Fibroblast of skin of left quadriceps (primary cell): ENCODE measurements at places on chromosomes 4 and X.

GRCh38 chr4:5137226-5137625, 85.9 kb downstream of the STK32B start:
- DNase-seq = no peak

GRCh38 chrX:154900323-154900722, 14.2 kb downstream of the F8A1 start:
- DNase-seq = no peak

DNA sequence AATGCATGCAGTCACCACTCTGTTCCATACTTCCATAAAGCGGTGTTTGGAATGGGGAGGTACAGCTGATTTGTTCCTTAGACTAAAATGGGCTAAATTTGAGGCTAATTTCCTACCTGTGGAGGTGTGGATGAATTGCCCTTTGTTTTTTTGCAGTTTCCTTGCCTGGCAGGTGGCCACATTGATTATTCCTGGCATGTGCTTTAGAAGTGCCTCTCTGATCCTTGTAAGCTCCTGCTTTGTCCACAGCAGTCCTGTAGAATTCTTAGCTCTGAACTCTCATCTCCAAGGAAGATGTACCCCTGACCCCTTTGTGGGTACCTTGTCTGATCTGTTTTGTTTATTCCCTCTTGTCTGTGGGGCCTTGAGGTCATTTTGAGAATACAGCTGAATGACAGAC, 136.8 kb downstream of the ADGRL3 start:
- no peak for DNase-seq

DNA sequence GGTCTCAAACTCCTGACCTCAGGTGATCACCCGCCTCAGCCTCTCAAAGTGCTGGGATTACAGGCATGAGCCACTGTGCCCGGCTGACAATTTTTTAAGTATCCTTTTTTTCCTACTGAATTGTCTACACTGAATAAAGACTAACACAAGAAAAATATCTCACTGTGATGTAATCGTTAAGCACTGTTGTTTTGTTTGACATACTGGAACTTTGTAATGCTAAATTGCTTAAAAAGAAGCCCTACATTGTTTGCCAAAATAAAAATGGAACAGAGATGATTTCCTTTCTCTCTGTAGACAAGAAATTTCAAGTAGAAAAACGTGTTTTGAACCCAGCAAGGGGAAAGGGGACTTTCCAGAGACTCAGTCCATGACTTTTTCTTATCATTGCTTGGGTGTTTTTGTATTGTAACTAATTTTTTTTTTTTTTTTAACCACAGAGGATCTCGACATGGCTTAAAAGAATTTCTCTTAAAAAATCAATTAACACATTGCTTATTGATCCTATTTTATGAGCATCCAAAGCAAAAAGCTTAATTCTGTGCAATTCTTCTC, 74.9 kb downstream of the TMEM156 start:
- DNase-seq = no peak

- DNase-seq = no peak
These were observed 954.1 kb upstream of the INTU start for GRCh38 chr4:126678618-126679017.
